Effector memory CD8-positive, alpha-beta T cell (primary cell): ENCODE measurements at places on chromosomes 12 and 14.

GRCh38 chr12:24931666-24932405 lies 17.1 kb downstream of the BCAT1 start:
- no peak for DNase-seq

GRCh38 chr14:66008631-66009030 lies 477.5 kb upstream of the CCDC196 start:
- no peak for DNase-seq

- DNase-seq = no peak
Measured at GRCh38 chr14:77204907-77205306, 23.3 kb downstream of the TMEM63C start.

DNA sequence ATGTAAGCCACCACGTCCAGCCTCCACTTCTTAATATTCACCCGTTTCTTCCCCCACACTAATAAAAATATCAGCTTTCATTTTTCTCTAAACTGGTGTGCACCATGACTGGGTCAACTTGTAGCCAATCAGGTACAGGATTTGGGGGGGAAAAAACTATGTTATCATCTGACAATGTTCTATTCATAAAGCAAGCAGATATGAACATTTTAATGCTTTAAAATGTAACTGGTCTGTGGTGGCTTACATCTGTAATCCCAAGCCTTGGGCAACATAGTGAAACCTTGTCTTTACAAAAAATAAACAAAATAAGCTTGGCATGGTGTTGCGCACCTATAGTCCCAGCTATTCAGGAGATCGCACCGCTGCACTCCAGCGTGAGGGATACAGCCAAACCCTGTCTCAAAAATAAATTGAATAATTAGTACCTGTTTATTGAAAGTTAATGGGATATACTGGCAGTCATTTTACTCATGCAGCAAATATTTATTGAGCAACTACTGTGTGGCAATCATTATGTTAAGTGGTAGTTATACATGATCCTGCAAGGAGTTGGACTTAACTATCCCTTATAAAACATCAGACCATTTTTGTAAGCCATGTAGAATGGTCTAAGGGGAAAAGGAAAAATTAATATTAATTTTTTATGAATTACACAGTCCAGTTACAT lies 15.3 kb upstream of the ITPR2 start:
- DNase-seq = no peak

DNA sequence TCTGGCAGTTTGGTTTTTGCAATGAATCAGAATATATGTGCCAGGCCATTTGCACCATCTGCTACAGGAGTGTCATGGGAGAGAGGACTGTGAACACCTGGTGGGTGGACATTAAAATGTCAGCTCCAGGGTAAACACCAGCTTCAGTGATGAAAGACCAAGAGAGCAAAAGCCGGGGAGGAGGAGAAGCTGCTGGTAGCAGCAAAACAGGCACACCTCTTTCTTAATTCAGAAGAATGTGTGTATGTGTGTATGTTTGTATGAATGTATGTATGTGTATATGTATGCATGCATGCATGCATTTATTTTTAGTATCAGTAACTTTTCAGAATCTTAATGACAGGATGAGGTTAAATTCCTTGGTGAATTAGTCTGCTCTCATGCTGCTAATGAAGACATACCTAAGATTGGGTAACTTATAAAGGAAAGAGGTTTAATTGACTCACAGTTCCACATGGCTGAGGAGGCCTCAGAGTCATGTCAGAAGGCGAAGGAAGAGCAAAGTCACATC lies 357.4 kb upstream of the PRICKLE1 start:
- no peak for DNase-seq

DNA sequence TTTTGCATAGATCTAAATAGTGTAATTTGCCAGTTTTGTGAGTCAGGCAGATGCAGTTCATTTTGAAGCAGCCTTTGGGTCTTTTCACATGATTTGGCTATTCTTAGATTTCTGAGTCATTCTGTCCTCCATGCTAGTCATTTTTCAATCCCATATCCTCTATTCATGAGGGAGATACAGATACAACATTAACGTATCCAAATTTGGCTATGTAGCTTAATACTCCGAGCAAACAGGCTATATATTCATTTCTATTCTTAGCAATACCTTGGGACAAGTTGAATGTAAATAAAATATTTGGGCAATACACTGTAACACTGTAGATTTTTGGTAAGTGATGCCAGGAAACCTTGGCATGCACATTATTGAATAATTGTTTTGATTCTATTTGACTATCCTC lies 270.7 kb upstream of the PDE3A start:
- no peak for DNase-seq

DNA sequence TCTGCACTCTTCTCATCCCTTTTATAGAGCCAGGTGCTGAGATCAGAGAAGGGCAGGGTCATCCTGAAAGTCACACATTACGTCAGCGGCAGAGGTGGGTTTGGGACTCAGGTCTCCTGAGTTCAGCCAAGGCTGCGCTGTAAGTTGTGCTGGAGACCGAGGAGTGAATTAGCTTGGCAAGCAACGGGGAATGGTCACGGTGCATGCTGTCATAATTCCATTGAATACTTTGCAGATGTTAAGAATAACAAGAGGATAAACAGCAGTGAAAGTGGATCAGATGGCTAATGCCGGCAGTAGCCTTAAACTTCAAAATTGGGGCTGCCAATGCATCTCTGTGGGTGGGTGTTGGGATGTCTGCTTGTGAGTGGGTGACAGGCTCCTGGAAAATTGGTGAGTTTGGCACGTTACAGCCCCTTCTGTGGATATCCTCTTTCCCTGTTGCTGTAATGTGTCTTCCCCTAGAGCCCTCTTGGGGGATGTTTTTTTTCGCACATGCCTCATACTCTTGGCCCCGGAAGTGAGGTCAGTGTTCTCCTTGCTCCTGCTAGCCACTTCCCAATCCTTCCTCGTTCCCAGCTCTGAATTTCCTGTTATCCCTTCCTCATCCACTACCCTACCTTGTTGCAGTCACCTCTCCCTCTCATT lies 287.1 kb upstream of the SRRM4 start:
- DNase-seq = no peak

- no peak for DNase-seq
Measured at GRCh38 chr12:29771786-29772185, 12.0 kb downstream of the TMTC1 start.

DNA sequence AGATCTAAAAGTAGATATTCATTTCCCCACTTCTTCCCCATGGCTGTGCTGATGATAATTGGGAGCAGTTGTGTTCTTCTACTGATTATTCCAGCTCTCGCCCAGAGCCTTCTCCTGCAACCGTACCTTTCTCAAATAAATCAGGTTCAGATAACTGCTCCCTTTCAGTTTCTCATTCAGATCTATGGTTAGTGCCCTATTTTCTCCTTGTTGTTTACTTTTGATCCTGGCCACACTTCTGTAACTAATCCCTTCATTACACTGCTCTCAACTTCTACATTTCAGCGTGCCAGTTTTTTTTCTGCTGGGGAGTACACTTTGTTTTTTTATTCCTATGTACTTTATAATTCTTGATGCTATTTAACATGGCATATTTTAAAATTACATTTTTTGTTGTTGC lies 2.8 kb upstream of the STRAP start:
- DNase-seq = no peak

- DNase-seq = no peak
Measured at GRCh38 chr12:58961906-58962305, 41.6 kb upstream of the LRIG3 start.

GRCh38 chr14:96811985-96812667 lies 14.9 kb downstream of the VRK1 start:
- no peak for DNase-seq

GRCh38 chr12:122423258-122424165 lies 1.0 kb upstream of the CLIP1 start:
- no peak for DNase-seq

DNA sequence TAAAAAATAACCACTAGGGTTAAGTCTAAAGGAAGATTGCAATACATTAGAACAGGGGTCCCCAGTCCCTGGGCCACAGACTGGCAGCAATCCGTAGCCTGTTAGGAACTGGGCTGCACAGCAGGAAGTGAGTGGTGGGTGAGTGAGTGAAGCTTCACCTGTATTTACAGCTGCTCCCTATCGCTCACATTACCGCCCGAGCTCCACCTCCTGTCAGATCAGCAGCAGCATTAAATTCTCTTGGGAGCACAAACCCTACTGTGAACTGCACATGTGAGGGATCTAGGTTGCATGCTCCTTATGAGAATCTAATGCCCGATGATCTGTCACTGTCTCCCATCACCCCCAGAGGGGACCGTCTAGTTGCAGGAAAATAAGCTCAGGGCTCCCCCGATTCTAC lies 15.5 kb downstream of the ADGRD1 start:
- DNase-seq = no peak

DNA sequence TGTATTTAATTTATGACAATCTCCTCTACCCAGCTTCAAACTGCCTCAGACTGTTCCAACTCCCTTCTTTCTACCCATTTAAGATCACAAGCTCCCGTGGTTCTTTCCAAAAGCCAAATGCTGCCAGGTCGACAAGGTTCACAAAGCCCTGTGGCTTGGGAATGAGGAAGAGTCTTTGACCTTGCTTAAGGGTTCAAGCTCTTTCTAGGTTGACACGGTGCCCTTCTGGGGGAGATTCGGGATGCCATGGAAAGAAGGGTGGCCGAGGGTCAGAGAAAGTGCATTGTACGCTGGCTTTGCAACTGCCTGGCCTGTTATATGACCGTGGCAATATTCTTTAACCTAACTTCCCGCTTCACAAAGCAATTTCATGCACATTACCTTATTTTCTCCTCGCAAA lies 239.3 kb downstream of the ANO2 start:
- no peak for DNase-seq

DNA sequence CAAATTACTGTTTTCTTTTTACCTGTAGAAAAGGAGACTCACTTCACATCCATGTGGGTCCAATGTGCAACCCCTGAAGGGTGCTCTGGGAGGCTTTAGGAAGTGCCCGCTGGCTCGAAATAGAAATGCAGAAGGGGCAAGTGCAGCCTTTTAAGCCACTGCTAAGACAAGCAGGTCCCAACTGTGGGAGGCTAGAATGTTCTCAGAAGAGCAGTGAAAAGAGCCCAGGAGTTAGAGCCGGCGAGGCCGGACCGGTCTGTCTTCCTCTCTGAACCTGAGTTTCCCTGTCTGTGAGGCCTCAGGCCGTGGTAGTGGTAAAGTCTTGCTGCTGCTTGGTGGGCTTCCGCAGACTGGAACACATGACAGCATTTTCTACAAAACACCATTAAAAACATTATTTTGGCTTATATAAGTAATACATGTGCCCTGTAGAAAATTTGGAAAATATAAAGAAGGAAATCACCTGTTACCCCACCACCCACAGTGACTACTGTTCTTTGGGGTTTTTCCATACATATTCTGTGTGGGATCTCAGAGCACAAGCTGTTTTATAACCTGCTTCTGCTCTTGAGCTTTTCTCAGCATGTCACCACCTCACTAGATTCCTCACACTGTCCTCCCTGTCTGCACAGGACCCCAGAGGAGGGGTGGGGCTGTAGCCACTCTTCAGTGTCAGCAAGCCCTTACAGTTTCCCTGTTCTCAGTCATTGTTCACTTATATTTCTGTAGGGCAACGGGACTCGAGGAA lies 6.0 kb downstream of the CKB start:
- DNase-seq = no peak

GRCh38 chr14:51360592-51360991 lies 120.5 kb downstream of the TMX1 start:
- DNase-seq = no peak

GRCh38 chr14:57796556-57796955 lies 69.3 kb downstream of the SLC35F4 start:
- DNase-seq = no peak

GRCh38 chr12:43318021-43318420 lies 234.0 kb downstream of the ADAMTS20 start:
- DNase-seq = no peak

- no peak for DNase-seq
Measured at GRCh38 chr12:91414636-91415035, 232.0 kb upstream of the DCN start.

DNA sequence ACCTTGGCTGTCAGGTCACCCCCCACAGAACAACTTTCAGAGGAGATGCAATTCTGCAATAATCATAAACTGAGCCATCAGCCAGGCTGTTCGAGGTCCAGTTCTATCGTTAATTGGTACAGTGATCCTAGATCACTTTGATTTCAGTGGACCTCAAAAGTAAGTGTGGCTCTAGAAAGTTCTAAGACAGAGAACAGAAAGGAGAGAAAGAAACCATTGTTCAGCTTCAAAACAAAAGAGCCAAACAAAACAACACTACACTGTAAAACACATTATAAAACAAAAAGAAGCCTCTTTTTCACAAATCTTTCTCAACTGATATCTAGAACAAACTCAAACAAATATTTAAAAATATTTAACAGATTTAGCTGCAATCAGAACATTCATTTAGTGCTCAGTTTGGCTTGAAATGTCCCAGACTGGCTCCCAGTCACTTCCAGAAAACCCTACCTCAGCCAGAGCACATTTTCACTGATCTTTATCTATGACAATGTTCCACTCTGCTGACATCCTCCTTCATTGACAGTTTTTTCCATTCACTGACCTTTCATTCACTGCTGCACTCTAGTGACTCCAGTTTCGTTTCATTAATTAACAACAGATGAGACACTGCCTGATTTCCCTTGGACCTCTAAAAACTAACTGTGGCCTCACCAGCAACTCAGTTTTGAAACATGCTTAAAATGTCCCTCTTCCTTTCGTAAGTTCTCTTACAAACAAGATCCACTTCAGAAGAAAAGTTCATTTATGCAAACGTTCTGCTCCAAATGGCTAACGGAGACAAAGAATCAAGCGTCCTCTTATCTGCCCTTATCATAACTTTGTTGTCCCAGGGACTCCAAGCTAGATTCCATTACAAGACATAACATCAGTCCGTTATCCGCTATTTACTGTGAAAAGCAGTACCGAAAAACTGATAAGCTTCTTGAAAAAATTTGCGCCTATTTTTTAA lies 56.8 kb downstream of the DUSP16 start:
- DNase-seq = no peak

GRCh38 chr12:13005649-13006048 lies 5.6 kb upstream of the HEBP1 start:
- no peak for DNase-seq

DNA sequence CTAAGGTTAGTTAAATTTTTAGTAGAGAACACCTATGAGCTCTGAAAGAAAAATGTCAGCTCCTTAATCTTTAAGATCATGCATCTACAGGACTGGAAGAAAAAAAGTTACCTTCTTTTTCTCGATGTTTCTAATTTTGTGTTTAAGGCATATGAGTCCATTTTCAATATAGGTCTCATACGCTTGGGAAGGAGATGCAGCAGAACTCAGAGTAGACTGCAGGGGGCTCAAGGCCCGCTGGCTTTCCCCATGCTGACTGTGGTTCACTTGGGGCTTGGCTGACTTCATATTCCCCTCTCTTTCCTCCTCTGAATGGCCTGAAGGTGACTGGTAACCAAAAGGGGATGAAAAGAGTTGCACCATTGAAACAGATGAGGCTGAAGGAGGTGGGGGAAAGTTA lies 1.5 kb downstream of the CAPRIN2 start:
- DNase-seq = no peak

DNA sequence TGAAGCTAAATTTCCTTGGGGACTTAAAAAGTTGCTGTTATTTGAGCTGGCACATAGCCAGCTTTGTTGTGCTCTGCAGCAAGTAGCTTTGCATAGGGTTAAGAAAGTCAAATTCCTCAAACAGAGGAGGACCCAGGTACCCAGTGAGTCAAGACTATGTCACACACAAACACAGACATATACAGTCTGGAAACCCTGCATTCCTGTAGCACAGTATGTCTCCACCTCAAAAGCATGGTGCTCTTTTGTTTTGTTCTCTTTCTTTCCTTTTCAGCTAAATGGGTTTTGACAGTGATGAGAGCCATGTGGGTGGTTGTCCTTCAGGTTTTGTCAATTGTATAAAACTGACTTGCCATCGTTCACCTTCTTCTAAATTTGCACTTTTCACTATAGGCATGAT lies 179.6 kb upstream of the DIO2 start:
- no peak for DNase-seq

- no peak for DNase-seq
Measured at GRCh38 chr14:44928793-44929192, 33.0 kb downstream of the KLHL28 start.
